Smooth muscle cell of the pulmonary artery (primary cell): ENCODE measurements at places on chromosomes 11 and 22. TPM values are rescaled to one million over a fixed set of nuclear protein-coding genes. Genes with fewer than 3 reads are reported as not detected.

KCNJ1 gene
- not detected in 2 replicates for total RNA-seq

BIK gene
- not detected in 2 replicates for total RNA-seq

FGF3 gene
- total RNA-seq, result not detected in 2 replicates

OR10G8 gene
- not detected in 2 replicates for total RNA-seq

CCDC87 gene
- 0.56 and 0.59 TPM in 2 replicates for total RNA-seq

DPP3 gene
- 41.2 and 64.1 TPM in 2 replicates for total RNA-seq

PPP6R2 gene
- 57.9 and 70.7 TPM in 2 replicates for total RNA-seq

PLEKHB1 gene
- 2.1 and 2.5 TPM in 2 replicates for total RNA-seq

NTM gene
- 64.2 and 65.2 TPM in 2 replicates for total RNA-seq

ZBED5 gene
- 20.3 and 21.2 TPM in 2 replicates for total RNA-seq

STK33 gene
- 0.65 and 2.4 TPM in 2 replicates for total RNA-seq

GDPD5 gene
- 4.1 and 9.4 TPM in 2 replicates for total RNA-seq

OR5T1 gene
- not detected in 2 replicates for total RNA-seq

MALAT1 gene
- total RNA-seq, result 10,790 and 14,969 TPM in 2 replicates

XPNPEP3 gene
- total RNA-seq, result 10.6 and 16.4 TPM in 2 replicates

RAC2 gene
- total RNA-seq, result 3.0 and 6.3 TPM in 2 replicates

LRRC56 gene
- 0.52 and 1.1 TPM in 2 replicates for total RNA-seq

OR6M1 gene
- not detected in 2 replicates for total RNA-seq

CD3E gene
- total RNA-seq, result not detected in 2 replicates

DCHS1 gene
- 6.6 and 52.4 TPM in 2 replicates for total RNA-seq
